ENCODE measurements at places on chromosomes 5 and 9. TPM values are rescaled to one million over a fixed set of nuclear protein-coding genes. Genes with fewer than 3 reads are reported as not detected.

GRCh38 chr5:106521701-106522100 lies 1149.0 kb downstream of the EFNA5 start:
- no peak for DNase-seq

- DNase-seq, result no peak
These were observed 2.5 kb downstream of the GPBP1 start for GRCh38 chr5:57176350-57176857.

- no peak for DNase-seq
These were observed 17.0 kb downstream of the FRMPD1 start for GRCh38 chr9:37667706-37668105.

- no peak for DNase-seq
These were observed 22.9 kb downstream of the TGFBI start for GRCh38 chr5:136051486-136052220.

DNA sequence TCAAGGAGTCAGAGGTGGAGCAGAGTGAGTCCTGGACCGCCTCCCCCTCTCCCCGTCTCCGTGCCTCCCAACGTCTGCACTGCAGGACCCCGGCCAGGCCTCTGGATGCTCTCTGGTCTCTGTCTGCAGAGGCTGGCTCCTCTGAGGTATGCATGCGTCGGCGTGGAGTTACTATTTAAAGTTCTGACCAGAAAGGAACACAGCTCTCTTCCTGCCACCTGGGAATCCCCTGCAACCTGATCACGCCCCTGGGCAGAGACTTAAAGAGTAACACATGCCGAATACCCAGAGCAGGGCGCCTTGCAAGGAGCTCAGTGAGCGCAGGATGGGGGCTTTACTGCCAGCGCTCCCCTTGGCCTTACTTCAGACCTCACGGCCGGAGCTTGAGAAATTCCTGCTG lies 16.0 kb downstream of the ANXA6 start:
- DNase-seq, result no peak

DNA sequence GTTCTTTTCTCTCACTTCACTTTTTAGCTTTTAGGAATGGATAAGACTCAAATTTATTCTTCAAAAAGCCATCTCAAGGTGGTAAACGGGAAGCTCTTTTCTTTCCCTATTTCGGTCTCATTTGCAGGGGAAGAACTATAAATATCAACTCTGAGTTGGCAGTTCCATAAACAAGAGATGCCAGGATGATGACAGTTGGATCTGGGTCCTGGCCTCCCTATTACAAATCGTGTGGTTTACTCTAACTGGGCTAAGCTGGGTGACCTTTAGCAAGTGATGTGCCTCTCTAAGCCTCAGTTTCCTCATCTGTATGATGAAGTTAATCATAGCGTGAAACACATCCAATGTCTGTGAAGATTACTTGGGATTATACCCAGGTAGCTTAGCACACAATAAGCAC lies 44.2 kb downstream of the TLE4 start:
- DNase-seq, result no peak

MELK gene
- 0.76 TPM for total RNA-seq

DNA sequence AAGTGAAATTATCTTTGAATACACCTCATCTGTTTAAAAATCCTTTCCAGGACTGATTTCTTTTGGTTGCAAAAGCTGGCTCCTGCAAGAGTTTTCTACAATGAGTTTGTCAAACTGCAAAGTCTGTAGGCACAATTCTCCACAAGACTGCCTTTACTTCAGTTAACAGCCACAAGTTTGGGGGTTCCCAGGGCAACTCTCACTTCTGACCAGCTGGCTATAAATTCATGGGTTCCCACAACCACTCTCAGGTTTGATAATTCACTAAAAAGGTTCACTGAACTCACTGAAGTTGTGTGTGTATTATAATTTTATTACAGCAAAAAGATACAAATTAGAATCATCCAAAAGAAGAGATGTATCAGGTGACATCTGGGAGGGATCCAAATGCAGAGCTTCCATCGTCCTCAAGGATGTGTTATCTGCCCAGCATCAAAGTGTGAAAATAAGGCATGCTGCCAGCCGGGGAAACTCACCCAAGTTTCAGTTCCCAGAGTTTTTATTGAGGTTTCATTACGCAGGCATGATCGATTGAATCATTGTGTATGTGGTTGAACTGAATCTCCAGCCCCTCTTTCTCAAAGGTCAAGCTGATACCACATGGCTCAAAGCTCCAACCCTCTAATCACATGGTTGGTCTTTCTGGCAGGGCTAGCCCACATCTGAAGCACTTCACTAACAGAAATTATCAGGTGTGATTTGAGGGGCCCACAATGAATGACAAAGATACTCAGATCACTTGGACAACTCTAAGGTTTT lies 19.0 kb upstream of the PSIP1 start:
- DNase-seq, result no peak

ACTL7A gene
- total RNA-seq, result not detected

DNA sequence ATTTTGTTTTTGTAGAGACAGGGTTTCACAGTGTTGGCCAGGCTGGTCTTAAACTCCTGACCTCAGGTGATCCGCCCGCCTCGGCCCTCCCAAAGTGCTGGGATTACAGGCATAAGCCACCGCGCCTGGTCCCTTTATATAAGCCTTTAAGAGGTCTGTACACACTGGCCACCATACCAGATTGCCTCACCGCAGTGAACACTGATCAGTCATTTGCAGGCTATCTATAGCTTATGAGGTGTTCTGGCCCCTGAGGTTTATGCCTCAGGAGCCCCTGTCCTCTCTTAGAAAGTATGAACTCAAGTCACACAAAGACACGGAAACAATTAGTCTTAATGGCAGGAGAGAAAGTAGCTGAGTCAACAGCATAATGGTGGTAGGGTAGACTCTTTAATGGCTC lies 14.6 kb downstream of the HINT1 start:
- DNase-seq, result no peak

GRCh38 chr9:128244837-128245231 lies 31.0 kb downstream of the GOLGA2 start:
- peak; percentile 92 for DNase-seq

GRCh38 chr5:55313870-55314617 lies 6.3 kb downstream of the MTREX start:
- no peak for DNase-seq

DNA sequence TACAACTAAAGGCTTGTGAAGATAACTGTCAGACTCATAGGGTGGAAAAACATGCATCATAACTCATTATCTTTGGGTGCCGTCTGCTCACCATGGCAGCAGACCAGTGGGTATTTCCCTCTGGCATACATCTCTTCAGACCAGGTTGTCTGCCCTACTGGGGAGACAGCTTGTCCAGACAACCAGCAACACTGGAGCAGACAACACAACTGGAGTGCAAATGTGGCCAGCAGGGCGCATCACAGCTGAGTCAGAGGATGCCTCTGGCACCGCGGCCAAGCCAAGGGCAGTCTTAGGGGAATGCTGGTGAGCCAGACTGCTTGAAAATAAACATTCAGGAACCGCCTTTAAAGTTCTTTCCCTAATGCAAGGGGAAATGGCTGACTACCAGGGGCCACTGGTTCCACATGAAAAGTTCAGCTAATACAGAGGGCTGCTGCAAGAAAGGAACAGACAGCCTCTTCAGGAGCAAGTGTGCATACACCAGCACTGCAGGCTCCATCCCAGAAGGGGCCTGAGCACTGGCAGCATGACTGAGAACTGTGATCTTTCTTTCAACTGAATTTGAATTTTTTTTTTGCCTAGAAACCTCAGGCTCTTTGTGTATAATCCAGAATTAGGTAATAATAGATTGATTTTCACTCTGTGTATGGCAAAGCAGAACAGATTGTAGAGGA lies 77.3 kb downstream of the MAMDC2 start:
- peak; percentile 86 for DNase-seq

GRCh38 chr9:102740578-102740977 lies 254.6 kb upstream of the CYLC2 start:
- DNase-seq, result no peak

OR1Q1 gene
- total RNA-seq, result not detected

ARID3C gene
- total RNA-seq, result not detected

SAXO1 gene
- not detected for total RNA-seq

GABRA1 gene
- total RNA-seq, result not detected

DNA sequence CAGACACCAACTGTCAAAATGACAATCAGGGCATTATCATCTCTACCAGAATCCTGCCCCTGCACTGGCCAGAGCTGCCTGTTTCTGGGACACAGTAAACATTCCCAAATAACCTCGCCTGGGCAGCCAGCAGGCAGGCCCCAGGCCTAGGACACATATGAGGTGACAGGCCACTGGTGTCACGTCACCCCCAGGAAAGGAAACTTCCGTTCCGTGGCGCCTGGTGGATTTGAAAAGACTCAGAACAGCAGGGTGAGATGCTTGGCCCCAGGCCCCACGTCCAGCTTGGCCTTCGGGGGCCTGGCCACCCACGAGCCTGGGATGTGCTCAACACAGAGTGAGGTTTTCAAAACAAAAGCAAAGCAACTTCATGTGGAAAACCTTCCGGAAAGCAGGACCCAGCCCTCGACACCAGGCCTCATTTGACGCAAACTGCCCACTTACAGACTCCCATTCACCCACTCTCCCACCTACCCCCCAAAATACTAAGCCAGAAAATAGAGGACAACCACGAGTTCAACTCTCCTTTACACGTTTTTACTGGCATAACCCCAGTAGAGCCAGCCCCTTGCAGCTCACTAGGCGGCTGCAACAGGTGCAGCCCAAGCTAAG lies 1.2 kb downstream of the SEMA4D start:
- no peak for DNase-seq

DNA sequence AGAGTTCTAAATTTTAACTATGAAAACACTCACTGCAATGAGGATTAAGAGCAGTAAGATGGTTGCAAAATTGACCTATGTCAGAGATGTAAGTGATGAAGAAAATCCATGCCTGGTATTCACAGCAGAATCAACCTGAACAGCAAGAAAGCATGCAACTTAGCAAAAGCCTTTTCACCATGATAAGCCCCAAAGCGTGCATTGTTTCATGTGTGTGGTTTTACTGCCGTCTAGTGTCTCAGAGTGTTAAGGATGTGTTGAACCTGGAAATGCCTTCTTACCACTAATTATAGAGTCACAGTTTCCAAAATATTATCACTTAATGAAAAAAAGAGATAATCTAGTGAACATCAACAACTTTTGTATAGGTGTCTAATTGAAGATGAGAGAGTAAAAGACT lies 415.2 kb upstream of the TRPC7 start:
- DNase-seq, result no peak

- no peak for DNase-seq
These were observed 432.3 kb upstream of the DAB2 start for GRCh38 chr5:39857041-39857440.

DNA sequence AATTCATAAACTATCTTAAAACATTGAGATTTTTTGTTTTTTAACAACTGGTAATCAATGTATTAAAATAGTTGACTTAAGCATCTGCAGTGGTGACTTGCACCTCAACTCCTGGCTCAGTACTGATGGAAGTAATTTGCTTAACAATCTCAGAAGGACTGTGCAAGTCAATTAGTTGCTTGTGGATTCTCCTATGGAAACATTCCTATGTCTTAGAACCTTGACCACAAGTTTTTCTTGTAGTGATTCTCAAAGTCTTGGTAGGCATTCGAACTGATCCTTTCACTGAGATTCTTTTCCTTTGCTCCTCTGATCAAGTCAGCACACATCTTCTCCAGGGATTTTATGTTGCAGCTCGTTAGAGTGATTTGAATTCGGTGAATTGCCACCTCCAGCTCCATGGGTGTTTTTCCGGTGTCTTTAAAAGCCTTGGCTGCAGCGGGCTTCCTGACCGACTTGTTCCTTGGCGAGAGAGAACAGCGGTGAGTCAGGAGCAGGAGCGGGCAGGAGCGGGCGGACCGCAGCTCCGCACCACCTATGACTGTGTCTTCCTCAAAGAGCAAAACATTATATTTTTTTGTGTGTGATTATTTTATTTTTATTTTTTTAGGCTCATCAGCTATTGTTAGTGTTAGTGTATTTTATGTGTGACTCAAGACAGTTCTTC lies 21.1 kb downstream of the HMGXB3 start:
- no peak for DNase-seq

DRD1 gene
- total RNA-seq, result not detected

- no peak for DNase-seq
These were observed 3.7 kb upstream of the EGR1 start for GRCh38 chr5:138461343-138462125.

- peak; percentile 46 for DNase-seq
These were observed 2.2 kb downstream of the NR2F1 start for GRCh38 chr5:93585041-93585766.

NR2F1-AS1 gene
- total RNA-seq, result 0.60 TPM

GRCh38 chr5:33513462-33514185 lies 72.9 kb downstream of the TARS1 start:
- no peak for DNase-seq

- no peak for DNase-seq
These were observed 58.0 kb upstream of the IL6ST start for GRCh38 chr5:56052735-56053134.

GRCh38 chr9:25891527-25891926 lies 213.3 kb upstream of the TUSC1 start:
- DNase-seq, result no peak

DNA sequence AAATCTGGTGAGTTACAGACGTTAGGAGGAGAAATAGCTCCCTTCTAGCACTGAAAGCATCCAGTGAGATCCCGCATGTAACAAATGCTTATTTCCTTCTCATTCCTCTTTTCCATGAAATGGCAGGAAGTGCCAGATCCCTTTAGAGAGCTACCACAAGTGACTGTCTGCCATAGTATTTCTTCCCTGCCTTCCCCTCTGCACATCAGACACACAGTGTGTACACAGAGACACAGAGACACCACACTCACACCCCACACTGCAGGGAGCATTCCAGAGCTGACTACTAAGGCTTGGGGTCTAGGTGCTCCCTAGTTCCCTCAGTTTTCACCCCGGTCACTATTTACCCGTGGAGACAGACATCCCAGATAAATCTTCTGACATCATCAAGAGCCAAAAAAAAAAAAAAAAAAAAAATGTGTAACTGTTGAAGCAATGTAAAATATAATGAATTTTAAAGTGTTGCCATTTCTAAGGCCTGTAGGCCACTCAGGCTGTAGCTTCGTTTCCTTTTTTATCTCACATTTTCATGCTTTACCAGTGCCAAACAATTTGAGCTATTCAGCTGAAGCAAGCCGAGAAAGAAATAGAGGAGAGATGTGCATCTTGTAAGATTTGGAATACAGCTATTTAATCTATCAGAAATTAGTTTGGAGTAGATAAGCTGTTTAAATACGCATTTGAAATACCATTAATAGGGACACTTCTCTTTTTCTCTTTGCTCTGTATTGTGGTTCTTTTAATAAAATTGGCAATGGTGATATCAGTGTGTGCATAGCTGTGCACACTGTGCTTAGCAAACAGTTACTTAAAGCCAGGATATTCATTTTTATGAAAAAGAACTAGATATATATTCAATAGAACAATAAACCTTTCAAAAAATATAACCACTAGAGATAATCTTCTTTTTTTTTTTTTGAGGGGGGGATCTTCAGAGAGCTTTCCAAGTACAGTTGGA lies 405.5 kb downstream of the PDE4D start:
- DNase-seq, result no peak

GRCh38 chr9:13351778-13352386 lies 72.4 kb upstream of the MPDZ start:
- DNase-seq, result no peak

DNA sequence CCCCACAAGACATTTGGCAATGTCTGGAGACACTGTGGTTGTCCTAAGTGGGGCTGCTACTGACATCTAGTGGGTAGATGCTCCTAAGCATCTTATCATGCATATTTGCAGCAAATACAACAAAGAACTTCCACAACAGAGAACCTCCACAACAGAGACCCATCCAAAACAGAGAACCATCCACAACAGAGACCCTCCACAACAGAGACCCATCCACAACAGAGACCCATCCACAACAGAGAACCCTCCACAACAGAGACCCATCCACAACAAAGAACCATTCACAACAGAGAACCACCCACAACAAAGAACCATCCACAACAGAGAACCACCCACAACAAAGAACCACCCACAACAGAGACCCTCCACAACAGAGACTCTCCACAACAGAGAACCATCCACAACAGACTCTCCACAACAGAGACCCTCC lies 32.8 kb downstream of the ARPC5L start:
- no peak for DNase-seq

RASEF gene
- 0.03 TPM for total RNA-seq
